ENCODE measurements at places on chromosomes 5 and 9.

DNA sequence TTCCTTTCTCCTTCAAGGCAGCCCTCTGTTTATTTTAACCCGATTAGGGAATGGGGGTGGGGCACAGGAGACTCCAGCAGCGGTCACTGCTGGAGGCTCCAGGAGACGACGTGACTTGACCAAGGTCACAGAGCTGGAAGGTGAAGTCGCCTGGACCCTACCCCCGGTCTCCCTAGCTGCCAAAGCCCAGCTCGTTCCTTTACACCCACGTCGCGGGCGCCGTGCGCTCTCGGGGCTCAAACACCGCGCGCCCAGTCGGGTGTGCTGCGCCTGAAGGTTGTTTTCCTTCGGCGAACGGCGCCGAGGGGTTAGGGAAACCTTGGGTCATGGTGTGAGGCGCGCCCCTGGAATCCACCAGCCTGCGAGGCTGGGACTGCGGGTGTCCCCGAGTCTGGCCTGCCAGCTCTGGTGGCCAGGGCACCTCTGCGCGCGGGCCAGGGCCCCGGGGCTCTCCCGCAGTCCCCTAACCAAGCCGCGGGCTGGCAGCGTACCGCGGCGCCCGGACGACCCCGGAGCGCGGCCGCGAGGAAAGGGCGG lies 747 bp upstream of the UNC5A start:
- peak overlapping the region; percentile 48 for H3K4me3 ChIP-seq
- no peak overlapping the region for H3K27ac ChIP-seq
- no peaks in the 10 kb centered on the region for H3K36me3 ChIP-seq
- DNase-seq = no peak

- DNase-seq = no peak
- no peaks in the 10 kb centered on the region for H3K36me3 ChIP-seq
- no peak overlapping the region for H3K27ac ChIP-seq
- no peak overlapping the region for H3K4me3 ChIP-seq
Measured at GRCh38 chr9:118058227-118058626, 354.0 kb downstream of the TLR4 start.

DNA sequence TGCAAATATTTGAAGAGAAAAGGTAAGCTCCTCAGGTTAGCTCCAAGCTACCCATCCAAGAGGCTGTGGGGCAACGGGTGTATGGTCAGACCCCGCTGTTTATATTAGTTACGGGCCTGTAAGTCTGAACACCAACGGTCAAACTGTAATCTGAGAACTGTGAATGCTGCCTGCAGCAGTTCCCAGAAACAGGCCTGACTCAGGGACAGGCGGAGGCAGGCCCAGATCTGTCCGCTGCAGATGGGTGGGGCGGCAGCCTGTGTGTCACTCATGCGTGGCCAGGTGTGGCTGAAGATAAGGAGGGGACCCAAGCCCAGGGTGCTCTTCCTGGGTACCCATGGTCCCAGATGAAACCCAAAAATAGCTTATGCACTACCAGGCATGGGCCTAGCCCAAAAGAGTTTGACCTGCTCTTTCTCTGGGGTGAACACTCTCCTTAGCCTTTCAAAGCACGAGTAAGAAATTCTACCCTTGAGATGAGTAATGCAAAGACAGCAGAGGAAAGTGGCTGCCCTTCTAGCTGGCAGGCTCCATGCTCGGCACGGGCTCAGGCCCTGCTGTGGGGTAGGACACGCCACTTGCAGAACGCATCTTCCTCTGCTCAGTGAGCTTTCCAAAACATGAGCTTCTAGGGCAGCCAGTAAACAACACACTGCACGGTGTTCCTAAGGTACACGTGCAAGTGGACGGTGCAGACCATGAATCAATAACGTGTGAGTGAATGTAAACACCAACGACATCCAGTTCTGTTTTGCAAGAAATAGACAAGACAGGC lies 9.1 kb downstream of the UBAC1 start:
- H3K36me3 ChIP-seq = peaks cover 24% of the 10 kb centered on the region
- peaks cover 3% of the 10 kb centered on the region for H3K4me1 ChIP-seq
- H3K4me3 ChIP-seq = no peak overlapping the region
- H3K27ac ChIP-seq = no peak overlapping the region
- H3K27me3 ChIP-seq = no peaks in the 10 kb centered on the region

GRCh38 chr9:15349892-15350761 lies 43.1 kb upstream of the TTC39B start:
- no peak for DNase-seq
- no peaks in the 10 kb centered on the region for H3K36me3 ChIP-seq
- no peaks in the 10 kb centered on the region for H3K27me3 ChIP-seq
- peaks cover 12% of the 10 kb centered on the region for H3K4me1 ChIP-seq
- H3K4me3 ChIP-seq = no peak overlapping the region
- no peak overlapping the region for H3K27ac ChIP-seq

GRCh38 chr5:174849426-174849825 lies 125.0 kb downstream of the MSX2 start:
- no peaks in the 10 kb centered on the region for H3K36me3 ChIP-seq
- H3K4me1 ChIP-seq = no peaks in the 10 kb centered on the region
- H3K27me3 ChIP-seq = no peaks in the 10 kb centered on the region
- H3K4me3 ChIP-seq = no peak overlapping the region

GRCh38 chr9:134637696-134638501 lies 3.7 kb upstream of the COL5A1 start:
- H3K4me1 ChIP-seq = no peaks in the 10 kb centered on the region
- no peak overlapping the region for H3K27ac ChIP-seq
- DNase-seq = no peak

- H3K36me3 ChIP-seq = no peaks in the 10 kb centered on the region
- H3K27me3 ChIP-seq = no peaks in the 10 kb centered on the region
- DNase-seq = no peak
- no peak overlapping the region for H3K4me3 ChIP-seq
Measured at GRCh38 chr9:103789686-103790085, 304.4 kb upstream of the SMC2 start.

GRCh38 chr5:142726188-142726731 lies 40.4 kb upstream of the FGF1 start:
- H3K36me3 ChIP-seq = no peaks in the 10 kb centered on the region
- H3K4me3 ChIP-seq = no peak overlapping the region
- H3K4me1 ChIP-seq = no peaks in the 10 kb centered on the region
- peaks cover 5% of the 10 kb centered on the region for H3K27me3 ChIP-seq
- H3K27ac ChIP-seq = no peak overlapping the region
- DNase-seq = no peak

DNA sequence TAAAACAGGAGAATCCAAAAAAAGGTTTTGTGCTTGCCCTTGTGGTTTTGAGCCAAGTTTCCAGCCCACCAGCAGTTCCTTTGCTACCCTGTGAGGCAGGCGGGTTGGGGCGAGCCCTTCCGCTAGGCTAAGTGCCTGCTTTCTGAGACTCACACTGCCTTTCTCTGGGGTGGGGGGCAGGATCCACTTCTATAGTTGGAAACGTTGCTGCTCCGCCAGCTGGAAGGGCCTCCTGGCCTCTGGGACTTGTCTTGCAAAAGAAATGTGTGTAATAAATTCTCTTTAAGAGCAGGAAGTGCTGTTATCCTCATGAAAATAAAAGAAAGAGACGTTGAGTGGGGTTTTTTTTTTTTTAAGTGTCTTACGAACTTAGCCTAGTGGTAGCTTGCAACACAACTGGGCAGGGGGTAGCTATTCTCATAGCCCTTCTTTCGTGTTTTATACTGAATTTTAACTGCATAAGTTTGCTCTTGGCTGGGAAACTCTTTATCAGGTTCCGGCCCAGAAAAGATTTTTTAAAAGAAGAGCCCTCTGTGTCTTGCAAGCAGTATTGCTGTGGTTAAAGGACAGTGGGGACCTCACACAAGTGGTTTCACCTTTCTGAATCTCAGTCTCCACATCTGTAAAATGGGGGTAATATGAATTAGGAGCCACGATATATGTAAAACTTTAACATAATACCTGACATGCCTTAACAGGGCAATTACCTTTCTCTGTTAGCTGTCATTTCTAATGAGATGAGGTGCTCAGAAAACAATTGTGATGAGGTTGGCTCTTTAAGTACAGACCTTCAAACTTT lies 19.8 kb downstream of the JADE2 start:
- H3K4me3 ChIP-seq = peak overlapping the region; percentile 55
- no peaks in the 10 kb centered on the region for H3K27me3 ChIP-seq
- no peak for DNase-seq
- peaks cover 38% of the 10 kb centered on the region for H3K36me3 ChIP-seq

DNA sequence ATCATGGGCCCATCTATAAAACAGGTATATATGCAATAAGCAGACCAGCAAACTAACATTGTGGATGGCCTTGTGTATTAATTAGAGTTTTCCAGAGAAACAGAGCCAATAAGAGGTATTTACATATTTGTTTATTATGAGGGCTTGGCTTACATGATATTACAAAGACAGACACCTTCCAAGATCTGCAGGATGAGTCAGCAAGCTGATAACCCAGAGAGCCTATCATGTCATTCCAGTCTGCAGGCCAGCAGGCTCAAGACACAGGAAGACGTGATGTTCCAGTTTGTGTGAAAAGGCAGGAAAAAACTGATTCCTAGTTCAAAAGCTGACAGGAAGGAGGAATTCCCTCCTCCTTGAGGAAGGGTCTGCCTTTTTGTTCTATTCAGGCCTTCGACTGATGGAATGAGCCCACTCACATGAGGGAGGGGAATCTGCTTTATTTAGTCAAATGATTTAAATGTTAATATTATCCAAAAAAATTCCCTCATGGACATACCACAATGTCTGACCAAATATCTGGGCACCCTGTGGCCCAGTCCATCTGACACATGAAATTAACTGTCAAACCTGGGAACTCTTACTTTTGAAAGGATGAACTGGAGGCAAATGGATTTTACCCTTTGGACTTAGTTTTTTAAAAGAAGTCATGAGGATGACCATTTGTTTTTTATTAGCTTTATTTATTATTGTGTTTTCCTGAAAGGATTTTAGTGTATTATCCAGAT lies 161.2 kb upstream of the CHD1 start:
- no peaks in the 10 kb centered on the region for H3K36me3 ChIP-seq
- H3K4me3 ChIP-seq = no peak overlapping the region
- no peak for DNase-seq
- no peak overlapping the region for H3K27ac ChIP-seq
- peaks cover 3% of the 10 kb centered on the region for H3K27me3 ChIP-seq

GRCh38 chr9:132267660-132268059 lies 87.1 kb downstream of the SETX start:
- peaks cover 57% of the 10 kb centered on the region for H3K36me3 ChIP-seq
- no peak overlapping the region for H3K4me3 ChIP-seq
- no peak overlapping the region for H3K27ac ChIP-seq
- H3K4me1 ChIP-seq = peaks cover 7% of the 10 kb centered on the region
- no peak for DNase-seq
- H3K27me3 ChIP-seq = no peaks in the 10 kb centered on the region

GRCh38 chr5:135038205-135038812 lies 4.3 kb upstream of the PITX1 start:
- H3K27ac ChIP-seq = no peak overlapping the region
- no peaks in the 10 kb centered on the region for H3K36me3 ChIP-seq
- peaks cover 7% of the 10 kb centered on the region for H3K4me1 ChIP-seq
- peaks cover 80% of the 10 kb centered on the region for H3K27me3 ChIP-seq

DNA sequence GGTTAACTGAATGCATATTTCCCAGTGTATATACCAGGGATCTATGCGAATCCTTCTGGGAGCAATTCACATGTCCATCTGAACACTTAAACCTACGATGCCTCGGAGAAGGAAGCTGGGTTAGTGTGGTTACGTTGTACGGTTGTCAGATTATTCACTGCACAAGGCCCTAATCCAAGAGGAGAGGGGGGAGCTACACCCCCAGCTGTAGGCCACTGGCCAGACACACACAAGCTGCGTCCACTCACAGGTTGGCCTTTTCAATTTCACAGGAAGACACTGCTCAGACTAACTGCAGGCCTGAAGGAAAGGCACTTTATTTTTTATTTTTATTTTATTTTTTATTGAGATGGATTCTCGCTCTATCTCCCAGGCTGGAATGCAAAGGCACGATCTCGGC lies 184.5 kb upstream of the GNA14 start:
- H3K36me3 ChIP-seq = peaks cover 7% of the 10 kb centered on the region
- no peak overlapping the region for H3K4me3 ChIP-seq
- no peaks in the 10 kb centered on the region for H3K27me3 ChIP-seq
- DNase-seq = no peak

GRCh38 chr9:112867275-112867991 lies 23.2 kb downstream of the SLC46A2 start:
- no peak overlapping the region for H3K27ac ChIP-seq
- no peaks in the 10 kb centered on the region for H3K36me3 ChIP-seq
- H3K27me3 ChIP-seq = no peaks in the 10 kb centered on the region
- no peak overlapping the region for H3K4me3 ChIP-seq

DNA sequence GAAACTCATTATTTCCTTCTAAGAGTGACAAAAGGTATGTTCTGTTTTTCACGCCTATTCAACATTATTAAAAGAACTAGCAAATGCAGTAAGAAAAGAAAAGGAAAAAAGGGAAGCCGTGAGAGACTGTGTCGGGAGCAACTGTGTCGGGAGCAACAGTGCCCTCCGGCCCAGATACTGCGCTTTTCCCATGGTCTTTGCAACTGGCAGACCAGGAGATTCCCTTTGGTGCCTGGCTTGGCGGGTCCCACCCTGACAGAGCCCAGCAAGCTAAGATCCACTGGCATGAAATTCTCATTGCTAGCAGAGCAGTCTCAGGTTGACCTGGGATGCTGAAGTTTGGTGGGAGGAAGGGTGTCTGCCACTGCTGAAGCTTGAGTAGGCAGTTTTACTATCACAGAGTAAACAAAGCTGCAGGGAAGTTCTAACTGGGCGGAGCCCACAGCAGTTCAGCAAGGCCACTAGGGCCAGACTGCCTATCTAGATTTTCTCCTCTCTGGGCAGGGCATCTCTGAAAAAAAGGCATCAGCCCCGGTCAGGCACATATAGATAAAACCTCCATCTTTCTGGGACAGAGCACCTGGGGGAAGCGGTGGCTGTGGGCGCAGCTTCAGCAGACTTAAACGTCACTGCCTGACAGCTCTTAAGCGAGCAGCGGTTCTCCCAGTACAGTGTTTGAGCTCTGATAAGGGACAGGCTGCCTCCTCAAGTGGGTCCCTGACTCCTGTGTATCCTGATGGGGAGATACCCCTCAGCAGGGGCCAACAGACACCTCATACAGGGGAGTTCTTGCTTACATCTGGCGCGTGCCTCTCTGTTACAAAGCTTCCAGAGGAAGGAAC lies 1237.4 kb upstream of the CDH18 start:
- no peaks in the 10 kb centered on the region for H3K36me3 ChIP-seq
- H3K4me1 ChIP-seq = no peaks in the 10 kb centered on the region
- no peak overlapping the region for H3K27ac ChIP-seq
- no peak for DNase-seq

DNA sequence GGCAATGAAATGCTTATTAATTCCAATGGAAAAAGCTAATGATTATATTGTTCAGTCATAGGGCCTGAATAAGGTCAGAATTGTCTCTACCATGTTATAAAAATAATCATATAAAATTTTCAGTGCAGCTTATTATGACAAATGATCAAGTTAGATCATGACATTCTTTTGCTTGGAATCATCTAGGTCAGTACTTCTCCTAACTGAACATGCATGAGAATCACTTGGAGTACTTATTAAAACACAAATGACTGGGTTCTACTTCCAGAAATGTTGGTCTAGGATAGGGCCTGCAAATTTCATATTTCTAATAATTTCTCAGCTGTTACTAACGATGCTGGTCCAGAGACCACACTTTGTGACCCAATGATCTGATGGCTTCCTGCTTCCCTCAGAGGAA lies 806.0 kb upstream of the ZNF608 start:
- no peaks in the 10 kb centered on the region for H3K4me1 ChIP-seq
- H3K27me3 ChIP-seq = no peaks in the 10 kb centered on the region
- no peak overlapping the region for H3K4me3 ChIP-seq
- no peaks in the 10 kb centered on the region for H3K36me3 ChIP-seq

Data from T-helper 2 cell treated with Interferon-gamma antibody and Interleukin-4, amounts not matched to agents 5 μg/mL and 100 μg/mL, for 36 hours (primary cell).